Activated gamma-delta T cell treated with anti-CD3 and anti-CD28 coated beads, Interleukin-2, amount 50 U/mL, for 16 hours (primary cell): ENCODE measurements at places on chromosomes 5 and 9.

DNA sequence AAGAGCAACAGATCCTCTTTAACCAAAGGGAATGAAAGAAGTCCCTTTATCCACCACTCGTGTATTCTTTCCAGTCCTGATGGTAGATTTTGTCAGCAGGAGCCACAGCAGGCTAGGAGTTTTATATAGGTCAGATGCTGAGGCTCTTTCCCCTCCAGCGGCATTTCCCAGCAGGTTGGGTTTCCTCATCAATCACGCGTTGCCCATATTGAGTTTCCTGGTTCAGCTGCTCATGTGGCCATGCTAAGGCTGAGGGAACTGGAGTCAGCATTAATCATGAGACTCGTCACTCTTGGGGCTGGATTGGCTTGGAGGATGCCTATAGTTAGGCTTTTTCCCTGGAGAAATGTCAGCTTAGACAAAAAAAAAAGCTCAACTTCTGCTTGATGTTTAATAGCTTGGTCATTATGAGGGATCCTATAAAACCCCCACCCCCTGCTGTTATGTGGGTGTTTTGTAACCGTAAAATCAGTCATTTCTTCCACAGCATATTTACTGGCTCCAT lies 193.4 kb upstream of the GAS1 start:
- DNase-seq: no peak

DNA sequence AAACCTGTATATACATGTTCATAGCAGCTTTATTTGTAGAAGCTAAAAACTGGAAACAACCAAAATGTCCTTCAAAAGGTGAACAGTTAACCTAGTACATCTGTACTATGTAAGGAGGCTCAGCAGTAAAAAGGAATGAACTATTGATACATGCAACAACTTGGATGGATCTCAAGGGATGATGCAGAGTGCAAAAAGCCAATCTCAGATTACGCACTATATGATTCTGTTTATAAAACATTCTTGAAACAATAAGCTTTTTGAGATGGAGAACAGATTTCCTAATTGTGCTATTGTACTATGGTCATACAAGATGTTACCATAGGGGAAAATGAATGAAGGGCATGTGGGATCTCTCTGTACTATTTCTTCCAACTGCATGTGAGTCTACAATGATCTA lies 88.9 kb downstream of the PAM start:
- no peak for DNase-seq

DNA sequence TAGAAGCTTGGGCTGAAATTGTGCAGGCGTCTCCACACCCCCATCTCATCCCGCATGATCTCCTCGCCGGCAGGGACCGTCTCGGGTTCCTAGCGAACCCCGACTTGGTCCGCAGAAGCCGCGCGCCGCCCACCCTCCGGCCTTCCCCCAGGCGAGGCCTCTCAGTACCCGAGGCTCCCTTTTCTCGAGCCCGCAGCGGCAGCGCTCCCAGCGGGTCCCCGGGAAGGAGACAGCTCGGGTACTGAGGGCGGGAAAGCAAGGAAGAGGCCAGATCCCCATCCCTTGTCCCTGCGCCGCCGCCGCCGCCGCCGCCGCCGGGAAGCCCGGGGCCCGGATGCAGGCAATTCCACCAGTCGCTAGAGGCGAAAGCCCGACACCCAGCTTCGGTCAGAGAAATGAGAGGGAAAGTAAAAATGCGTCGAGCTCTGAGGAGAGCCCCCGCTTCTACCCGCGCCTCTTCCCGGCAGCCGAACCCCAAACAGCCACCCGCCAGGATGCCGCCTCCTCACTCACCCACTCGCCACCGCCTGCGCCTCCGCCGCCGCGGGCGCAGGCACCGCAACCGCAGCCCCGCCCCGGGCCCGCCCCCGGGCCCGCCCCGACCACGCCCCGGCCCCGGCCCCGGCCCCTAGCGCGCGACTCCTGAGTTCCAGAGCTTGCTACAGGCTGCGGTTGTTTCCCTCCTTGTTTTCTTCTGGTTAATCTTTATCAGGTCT lies at the start of gene C9orf72:
C9orf72 (minus strand) TSS at position 564 of the 716 bp plus-strand sequence. CDS start 6,361 bp downstream, outside the sequence.
- DNase-seq: peak; percentile 75

DNA sequence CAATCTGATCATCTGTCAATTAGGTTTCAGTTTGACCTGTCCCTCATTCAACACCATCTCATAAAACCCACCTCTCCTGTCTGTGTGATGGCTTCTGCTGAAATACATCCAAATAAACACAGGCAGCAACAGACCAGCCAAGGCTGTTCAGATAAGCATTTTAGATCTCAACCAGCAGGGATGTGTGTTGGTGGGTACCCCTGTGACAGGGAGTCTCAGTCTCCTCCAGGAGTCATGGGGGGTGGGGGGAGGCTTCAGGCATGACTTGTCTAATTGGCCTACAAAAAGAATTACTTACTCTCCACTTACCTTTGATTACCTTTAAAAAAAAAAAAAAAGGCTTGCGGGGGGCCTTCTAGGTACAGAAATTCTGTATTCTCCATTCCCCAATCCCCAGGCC lies 65.9 kb downstream of the ROR2 start:
- DNase-seq: no peak

DNA sequence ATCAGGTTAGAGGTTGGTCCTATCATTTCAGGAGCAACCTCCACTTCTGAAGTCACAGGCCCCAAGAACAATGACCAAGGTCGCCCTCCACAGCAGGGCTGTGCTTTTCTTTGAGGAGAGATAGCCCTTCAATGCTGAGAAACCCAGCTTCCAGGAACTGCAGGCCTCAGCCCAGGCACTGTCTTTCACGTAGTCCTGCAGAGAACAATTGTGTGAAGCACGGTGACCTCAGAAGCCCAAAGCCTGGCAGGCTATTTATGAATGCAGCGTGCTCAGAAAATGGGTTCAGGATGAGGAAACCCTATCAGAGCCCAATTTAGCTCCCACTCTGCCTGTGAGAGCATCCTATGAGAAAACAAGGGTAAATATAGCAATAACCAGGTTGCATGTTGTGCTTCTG lies 388.3 kb downstream of the PLK2 start:
- DNase-seq: no peak

- no peak for DNase-seq
Measured at GRCh38 chr9:97405551-97405950, 6.3 kb upstream of the TDRD7 start.

- DNase-seq: no peak
Measured at GRCh38 chr9:121376214-121376830, 6.3 kb upstream of the STOM start.

DNA sequence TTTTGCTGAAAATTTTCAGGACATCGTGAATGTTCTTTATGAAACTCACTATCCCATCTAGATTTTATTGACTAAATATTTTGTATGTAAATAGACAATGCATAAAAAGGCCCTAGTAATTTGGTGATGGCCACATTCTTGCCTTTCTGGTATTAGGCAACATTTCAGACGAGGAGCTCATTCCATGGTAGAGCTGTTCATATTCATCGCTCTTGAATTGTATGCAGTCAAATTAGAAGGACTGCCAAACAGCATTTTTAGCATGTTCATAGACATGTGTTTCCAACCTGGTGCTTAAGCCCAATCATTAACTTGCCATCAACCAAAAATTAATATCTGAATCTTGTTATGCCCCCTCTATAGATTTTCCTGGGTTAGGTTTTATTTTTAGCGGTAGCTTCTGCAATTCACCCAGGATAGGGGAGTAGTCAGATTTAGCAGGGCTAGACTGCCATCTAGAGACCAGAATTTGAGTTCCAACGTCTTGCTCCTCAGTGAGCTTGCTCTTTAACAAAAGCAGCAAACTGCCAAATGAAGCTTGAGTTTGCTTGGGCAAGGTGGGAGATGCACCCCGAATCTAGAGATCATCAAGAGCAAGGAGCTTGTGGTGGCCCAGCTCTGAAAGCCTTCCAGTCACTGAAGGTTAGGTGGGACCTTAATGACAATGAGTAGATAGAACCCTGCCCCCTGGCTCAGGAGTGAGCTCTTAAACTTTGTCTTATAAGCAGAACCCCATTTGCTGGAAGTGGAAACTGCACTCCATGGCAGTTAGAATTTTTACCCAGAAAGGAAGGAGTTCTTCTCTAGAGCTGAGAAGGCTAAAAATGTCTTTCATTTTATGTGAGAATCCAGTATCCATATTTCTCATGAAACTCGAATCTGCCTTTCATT lies 456.2 kb downstream of the RASEF start:
- no peak for DNase-seq

DNA sequence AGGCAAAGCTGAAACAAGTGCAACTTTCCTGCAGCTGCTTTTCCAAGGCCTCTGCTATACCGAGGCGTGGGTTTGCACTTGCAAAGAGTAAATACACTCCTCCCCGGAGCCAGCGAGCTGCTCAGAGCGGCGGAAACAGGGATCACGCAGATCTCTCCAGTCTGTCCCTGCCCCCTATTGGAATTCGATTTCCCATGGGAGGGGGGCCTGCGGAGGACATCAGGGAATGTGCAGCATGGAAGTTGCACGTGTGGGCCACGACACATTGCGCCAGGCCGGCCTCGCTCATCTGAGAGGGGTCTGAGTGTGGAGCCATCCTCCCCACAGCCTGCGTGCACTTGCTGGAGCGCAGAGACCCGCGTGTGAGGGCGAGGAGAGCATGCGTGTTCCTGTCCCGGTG lies 104.3 kb upstream of the PHYKPL start:
- no peak for DNase-seq
